ENCODE measurements at places on chromosomes 7 and 10. TPM values are rescaled to one million over a fixed set of nuclear protein-coding genes. Genes with fewer than 3 reads are reported as not detected.

RAB11FIP2 gene
- total RNA-seq = 22.3 TPM

RELN gene
- total RNA-seq = 0.50 TPM

DLX6 gene
- not detected for total RNA-seq

KIAA1549 gene
- 3.8 TPM for total RNA-seq

A1CF gene
- total RNA-seq = not detected
